ENCODE measurements at places on chromosomes 1 and 21. TPM values are rescaled to one million over a fixed set of nuclear protein-coding genes. Genes with fewer than 3 reads are reported as not detected.

TNFRSF9 gene
- not detected for total RNA-seq

MAP3K7CL gene
- 2.1 TPM for total RNA-seq

RPE65 gene
- total RNA-seq: not detected

MAGOH gene
- 29.5 TPM for total RNA-seq

OR10K2 gene
- not detected for total RNA-seq

CCDC181 gene
- 1.5 TPM for total RNA-seq

C1orf216 gene
- 9.8 TPM for total RNA-seq

SPATA17 gene
- 1.2 TPM for total RNA-seq

B3GALT2 gene
- total RNA-seq: 77.2 TPM

ALPL gene
- 10.2 TPM for total RNA-seq

AADACL4 gene
- total RNA-seq: not detected

F11R gene
- 8.3 TPM for total RNA-seq

SLC30A10 gene
- 0.47 TPM for total RNA-seq

OR2T35 gene
- not detected for total RNA-seq

RNF187 gene
- total RNA-seq: 79.5 TPM

KRTAP21-2 gene
- not detected for total RNA-seq

TFF2 gene
- total RNA-seq: not detected

SDF4 gene
- total RNA-seq: 114 TPM

LIPI gene
- not detected for total RNA-seq

ALX3 gene
- not detected for total RNA-seq

Measured in left ventricle myocardium inferior (tissue), 1 donor.